ENCODE measurements at places on chromosomes 16 and 17. TPM values are rescaled to one million over a fixed set of nuclear protein-coding genes. Genes with fewer than 3 reads are reported as not detected.

The PERCC1 gene
- not detected for total RNA-seq

The TBX21 gene
- not detected for total RNA-seq

The G6PC1 gene
- total RNA-seq, result not detected

The PITPNM3 gene
- total RNA-seq, result 1.3 TPM

The CTRB2 gene
- total RNA-seq, result not detected

The SMG1 gene
- 132 TPM for total RNA-seq

The HNF1B gene
- not detected for total RNA-seq

The CCL2 gene
- 95.8 TPM for total RNA-seq

The GUCY2D gene
- total RNA-seq, result not detected

The ITGAD gene
- total RNA-seq, result not detected

The MARF1 gene
- total RNA-seq, result 29.9 TPM

The HOXB9 gene
- total RNA-seq, result not detected

The ABCC11 gene
- total RNA-seq, result under 0.01 TPM

The DNAI2 gene
- total RNA-seq, result not detected

The SRCIN1 gene
- 0.27 TPM for total RNA-seq

The FLYWCH2 gene
- total RNA-seq, result 34.0 TPM

The LGALS9 gene
- total RNA-seq, result 5.6 TPM

The GLIS2 gene
- 2.2 TPM for total RNA-seq

Measured in thoracic aorta endothelial cell (primary cell).